ENCODE measurements at places on chromosomes 16 and 17.

GRCh38 chr17:36947922-36948716 lies 635 bp upstream of the AATF start:
- no peak for DNase-seq

GRCh38 chr16:48814994-48815393 lies 205.0 kb upstream of the N4BP1 start:
- no peak for DNase-seq

DNA sequence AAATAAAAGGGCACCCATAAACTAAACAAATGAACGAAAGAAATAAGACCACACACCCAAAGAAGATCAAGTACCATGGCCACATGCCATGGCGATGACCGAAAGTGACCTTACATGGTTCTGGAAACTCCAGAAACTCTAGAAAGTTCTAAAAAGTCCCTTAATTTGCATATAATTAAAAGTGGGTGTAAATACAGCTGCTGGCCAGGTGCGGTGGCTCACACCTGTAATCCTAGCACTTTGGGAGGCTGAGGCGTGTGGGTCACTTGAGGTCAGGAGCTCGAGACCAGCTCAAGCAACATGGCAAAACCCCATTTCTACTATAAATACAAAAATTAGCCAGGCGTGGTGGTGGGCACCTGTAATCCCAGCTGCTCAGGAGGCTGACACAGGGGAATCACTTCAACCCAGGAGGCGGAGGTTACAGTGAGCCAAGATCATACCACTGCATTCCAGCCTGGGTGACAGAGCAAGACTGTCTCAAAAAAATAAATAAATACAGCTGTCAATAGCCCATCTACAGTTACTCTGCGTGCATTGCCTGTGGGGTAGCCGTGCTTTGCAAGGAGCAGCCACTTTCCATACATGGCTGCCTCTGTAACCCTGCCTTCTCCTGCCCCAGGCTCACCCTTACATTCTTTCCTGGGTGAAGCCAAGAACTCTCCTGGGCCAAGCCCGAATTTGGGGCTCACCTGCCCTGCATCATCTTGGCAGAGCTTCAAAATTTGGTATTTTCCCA lies 7.2 kb upstream of the ZNF778 start:
- no peak for DNase-seq

GRCh38 chr16:54180421-54181359 lies 105.9 kb downstream of the IRX3 start:
- DNase-seq = no peak

- peak; percentile 20 for DNase-seq
These were observed 22.2 kb downstream of the TRPV3 start for GRCh38 chr17:3535253-3535995.

- no peak for DNase-seq
These were observed 1.1 kb upstream of the NTN1 start for GRCh38 chr17:9020096-9020823.

GRCh38 chr17:45756266-45756991 lies 27.7 kb upstream of the CRHR1 start:
- no peak for DNase-seq

- DNase-seq = no peak
These were observed 169.8 kb downstream of the MRTFB start for GRCh38 chr16:14240964-14241363.

- DNase-seq = no peak
These were observed 7.6 kb upstream of the AXIN1 start for GRCh38 chr16:359871-360697.

GRCh38 chr16:55052348-55052734 lies 121.7 kb downstream of the IRX5 start:
- no peak for DNase-seq

DNA sequence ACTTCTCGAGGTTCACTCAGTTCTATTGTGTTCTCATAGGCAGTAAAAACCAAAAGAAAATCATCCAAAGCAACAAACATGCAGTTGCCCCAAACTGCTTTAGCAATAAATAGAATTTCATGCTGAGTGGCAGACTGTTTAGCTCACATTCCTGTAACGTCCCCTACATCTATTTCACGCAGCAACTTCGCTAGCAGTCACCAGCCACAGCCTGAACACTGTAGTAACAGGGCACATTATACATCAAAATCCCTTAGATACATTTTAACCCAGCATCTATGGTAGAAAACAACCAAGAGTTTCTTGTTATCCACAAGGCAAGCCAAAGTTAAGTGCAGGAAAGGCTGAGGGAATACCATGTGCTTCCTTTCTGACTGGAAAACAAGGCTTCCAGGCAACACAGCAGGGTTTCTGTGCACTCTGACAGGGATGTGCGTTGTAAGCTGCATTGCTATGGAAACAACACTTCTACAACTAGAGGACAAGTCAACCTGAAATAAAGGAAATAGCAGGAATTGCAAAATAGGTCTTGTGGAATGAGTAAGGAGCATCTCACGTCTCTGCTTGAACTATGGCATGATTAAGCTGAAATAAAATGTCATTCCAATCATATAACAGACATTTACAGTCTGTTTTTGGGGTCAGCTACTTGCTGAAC lies 55.4 kb downstream of the CFDP1 start:
- DNase-seq = no peak

GRCh38 chr16:63059676-63060075 lies 1023.4 kb upstream of the CDH8 start:
- DNase-seq = no peak

- no peak for DNase-seq
These were observed 131.0 kb downstream of the RBFOX3 start for GRCh38 chr17:79479876-79480275.

DNA sequence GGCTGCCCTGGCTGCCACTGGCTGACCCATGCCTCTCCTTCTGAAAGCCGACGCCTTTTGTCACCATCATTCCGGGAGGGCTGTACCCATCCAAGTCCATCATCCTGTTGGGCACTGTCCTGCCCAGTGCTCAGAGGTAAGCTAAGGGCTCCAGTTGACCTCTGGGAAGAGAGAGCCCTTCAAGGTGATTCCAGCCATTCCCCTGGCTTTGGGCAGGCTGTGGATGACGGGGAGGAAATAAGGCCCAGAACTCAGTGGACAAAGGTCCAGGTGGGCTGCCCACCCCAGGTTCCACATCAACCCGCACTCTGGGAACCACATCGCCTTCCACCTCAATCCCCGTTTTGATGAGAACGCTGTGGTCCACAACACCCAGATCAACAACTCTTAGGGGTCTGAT lies 45.8 kb downstream of the NOS2 start:
- no peak for DNase-seq

- no peak for DNase-seq
These were observed 29.3 kb downstream of the TK2 start for GRCh38 chr16:66520406-66521170.

DNA sequence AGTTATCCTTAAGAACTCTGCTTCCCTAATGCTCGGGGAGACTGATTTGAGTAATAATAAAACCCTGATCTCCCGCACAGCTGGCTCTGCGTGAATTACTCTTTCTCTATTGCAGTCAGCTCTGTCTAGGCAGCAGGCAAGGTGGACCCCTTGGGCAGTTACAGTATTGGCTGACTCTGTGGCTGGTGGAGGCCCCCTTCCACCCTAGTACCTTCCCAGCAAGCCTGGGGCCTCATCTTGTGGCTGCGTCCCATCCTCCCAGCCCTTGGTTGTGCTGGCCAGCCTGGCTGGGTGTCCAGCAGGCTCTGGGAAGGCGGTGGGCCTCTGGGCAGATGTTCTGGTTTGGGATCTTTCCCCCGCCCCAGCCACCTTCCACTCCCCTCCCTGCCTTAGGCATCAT lies 44.5 kb downstream of the CFAP20 start:
- no peak for DNase-seq

DNA sequence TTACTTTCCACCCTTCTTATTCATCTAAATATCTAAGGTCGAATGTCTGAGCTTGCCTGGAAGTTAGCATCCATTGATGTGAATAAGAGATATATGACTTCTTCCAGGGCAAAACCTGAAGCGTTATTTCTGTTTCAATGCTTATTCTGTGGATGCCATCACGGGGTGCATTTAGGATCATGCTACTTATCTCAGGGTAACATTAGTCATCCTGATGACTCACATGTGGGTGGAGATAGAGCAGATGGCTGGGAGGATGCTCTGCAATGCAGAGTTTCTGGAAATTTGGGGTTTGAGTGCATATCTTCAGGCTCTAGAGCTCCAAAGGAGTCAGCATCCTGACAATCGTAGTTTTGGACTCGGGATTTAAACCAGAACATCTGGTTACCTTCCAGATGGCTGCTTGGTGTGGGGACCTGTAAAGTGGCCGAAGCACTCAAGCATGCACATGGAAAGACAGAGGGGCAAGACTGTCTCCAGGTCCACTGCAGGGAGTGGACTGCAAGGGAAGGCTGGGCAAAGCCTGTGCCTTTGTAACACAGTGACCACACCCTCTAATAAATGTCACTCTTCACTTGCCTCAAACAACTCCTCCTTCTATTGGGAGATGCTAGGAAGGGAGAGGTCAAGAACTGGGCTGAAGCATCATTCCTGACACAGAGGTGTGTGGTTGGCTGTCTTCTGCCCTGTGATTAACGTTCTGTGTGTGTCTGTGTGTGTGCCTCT lies 175.2 kb upstream of the SALL1 start:
- DNase-seq = no peak

DNA sequence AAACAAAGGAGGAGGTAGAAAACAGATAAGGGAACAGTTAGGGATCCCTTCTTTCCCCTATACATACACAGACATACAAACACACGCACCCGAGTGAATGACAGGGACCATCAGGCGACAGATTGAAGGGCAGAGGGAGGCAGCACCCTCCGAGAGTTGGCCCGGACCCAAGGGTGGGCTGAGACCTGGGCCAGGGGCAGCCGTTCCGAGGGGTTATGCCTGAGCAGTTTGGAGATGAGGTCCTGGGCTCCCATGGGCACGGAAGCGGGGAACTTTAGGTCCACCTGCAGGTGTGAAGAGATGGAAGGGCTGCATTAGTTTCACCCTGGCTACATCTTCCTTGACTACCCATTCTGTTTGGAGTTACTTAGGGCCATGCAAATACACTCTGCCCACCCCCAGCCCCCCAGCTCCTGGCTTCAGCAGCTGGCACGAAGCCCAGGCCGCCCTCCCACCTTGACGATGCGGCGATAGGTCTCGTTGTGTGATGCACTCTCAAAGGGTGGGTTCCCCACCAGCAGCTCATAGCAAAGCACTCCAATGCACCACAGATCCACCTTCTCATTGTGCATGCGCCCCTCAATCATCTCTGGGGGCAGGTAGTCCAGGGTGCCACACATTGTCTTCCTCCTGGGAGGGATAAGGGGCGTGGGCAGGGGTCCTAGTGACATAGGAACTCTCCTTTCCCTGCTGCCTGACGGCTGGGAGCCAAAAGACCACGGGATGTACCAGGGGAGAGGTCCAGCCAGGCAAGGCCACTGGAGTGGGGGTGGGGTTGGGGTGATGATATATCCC lies 5.4 kb downstream of the AURKB start:
- DNase-seq = no peak

DNA sequence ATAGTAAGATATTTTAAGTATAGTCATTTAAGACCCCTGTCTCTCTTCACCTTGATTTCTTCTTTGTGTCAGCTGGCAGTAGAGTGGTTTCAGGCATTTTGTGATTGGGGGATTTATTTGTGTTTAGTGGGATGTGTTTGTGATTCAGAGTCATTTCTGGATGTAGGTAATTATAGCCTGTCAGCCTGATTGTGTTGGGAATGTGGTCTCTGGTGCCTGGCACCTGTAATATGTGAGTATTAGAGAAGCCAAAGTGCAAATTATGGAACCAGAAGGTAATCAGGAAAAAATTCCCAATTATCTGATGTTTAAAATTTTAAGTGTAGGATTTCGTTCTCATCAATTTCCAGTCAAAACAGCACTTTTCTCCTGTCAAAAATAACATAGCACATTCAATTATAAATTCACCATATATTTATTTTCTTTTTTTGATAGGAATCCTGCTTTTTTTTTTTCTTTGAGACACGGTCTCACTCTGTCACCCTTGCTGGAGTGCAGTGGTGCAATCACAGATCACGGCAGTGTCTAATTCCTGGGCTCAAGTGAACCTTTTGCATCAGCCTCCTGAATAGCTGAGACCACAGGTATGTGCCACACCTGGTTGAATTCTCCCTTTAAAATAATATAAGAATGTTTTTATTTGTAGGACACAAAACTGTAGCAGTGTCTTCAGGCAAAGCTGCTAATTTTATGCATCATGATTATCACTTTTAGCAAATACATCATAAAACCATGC lies 42.7 kb downstream of the ATF7IP2 start:
- no peak for DNase-seq

DNA sequence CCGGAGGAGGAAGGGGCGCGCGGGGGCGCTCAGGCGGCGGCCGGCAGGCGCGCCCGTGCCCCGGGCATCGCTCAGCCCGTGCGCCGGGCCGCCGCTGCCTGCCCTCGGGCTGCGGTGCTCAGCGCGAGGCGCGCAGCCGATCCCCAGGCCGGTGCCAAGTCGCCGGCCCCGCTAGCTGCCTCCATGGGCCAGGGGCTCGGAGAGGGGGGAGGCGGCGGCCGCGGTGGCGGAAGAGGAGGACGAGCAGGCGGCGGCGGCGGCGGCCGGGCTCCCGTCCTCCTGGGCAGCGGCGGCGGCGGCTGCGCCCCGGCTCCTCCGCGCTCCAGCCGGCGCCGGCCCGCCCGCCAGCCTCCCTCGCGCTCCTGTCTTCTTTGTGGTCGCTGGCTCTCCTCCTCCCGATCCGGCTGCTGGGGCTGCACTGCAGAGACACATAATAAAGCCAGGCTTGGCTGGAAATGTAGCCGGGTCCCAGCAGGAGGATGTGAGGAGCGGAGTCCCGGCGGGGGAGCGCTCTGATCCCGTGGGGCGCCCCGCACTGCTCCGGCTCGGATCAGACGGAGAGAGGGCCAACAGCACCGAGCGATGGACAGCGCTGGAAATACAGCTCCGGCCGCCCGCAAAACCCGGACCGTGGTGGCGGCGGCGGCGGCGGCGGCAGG lies 889 bp upstream of the ZNF423 start:
- DNase-seq = no peak

GRCh38 chr17:28081467-28081866 lies 39.0 kb downstream of the NLK start:
- DNase-seq = no peak

DNA sequence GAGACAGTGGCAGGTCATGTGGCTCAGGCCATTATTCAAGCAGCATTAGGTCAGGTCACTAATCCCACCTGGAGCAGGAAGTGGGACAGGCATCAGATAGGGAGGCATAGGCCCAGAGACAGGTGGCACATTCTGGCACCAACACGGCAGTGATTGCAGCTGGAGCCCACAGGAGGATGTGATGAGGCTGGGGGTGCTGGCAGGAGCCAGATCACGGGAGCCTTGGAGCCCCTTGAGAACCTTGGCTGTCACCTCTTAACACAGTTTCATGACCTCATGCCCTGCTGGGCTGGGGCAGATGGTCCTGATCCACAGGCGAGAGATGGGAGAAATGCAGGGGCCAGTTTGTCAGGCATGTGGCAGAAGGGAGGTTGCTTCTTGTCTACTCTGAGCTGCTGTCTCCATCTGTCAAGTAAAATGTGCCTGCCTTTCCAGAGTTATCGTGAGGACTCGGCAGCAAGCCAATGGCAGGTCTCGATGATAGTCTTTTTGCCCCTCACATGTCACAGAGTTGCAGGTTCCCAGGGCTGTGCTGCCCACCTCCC lies 109.6 kb downstream of the CLEC16A start:
- no peak for DNase-seq

All from activated CD4-positive, CD25-positive, alpha-beta regulatory T cell (primary cell).